ENCODE measurements at places on chromosomes 16 and 17.

GRCh38 chr16:58057784-58058183 is 32.2 kb downstream of the MMP15 start:
- no peak for DNase-seq

DNA sequence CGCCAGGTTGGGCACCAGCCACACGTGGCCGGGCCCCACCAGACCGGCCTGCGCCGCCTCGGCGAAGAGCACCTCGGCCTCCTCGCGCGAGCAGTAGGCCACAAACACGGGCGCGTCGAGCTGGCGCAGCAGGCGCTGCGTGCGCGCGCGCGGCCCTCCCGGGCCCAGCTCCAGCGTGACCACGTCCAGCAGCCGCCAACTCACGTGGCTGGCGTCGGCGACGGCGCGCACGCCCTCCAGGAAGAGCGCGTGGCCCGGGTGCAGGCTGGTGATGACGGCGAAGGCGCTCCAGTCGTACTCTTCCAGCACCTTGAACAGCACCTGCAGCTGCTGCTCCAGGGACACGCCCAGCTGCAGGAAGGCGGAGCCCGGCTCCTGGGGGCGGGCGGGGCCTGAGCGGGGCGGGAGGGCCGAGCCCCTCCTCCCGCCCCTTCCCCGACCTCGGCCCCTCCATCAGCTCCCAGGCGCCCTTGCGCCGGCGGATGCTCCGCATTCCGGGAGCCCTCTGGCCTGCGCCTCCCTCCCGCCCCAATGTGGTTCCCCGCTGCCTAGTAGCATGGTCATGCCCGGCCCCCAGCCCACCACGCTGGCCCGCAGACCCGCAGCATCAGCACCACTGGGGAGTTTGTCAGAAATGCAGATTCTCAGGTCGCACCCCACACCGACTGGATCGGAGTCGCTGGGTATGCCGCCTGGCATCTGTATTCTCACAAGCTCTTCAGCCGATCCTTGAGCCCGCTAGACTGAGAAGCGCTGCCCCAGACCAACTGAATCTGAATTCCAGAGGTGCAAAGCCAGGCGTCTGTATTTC is 7.2 kb downstream of the GRIN2C start:
- DNase-seq, result peak; percentile 33

GRCh38 chr16:23922406-23922805 is 86.6 kb downstream of the PRKCB start:
- DNase-seq, result no peak

DNA sequence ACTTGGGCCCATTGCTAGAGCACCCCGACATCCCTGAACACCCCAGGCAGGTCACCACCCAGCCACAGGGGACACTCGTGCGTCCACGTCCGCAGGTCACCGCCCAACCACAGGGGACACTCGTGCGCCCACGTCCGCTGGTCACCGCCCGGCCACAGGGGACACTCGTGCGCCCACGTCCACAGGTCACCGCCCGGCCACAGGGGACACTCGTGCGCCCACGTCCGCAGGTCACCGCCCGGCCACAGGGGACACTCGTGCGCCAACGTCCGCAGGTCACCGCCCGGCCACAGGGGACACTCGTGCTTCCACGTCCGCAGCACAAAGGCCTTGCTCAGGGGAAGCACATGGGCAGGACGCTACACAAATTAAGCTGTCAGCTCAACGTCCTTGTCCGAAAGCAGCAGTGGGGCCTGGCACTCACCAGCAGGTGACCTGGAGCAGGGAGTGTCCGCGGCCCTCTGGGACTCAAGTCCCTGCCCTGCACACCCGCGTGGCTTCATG is 17.7 kb downstream of the GALNS start:
- no peak for DNase-seq

DNA sequence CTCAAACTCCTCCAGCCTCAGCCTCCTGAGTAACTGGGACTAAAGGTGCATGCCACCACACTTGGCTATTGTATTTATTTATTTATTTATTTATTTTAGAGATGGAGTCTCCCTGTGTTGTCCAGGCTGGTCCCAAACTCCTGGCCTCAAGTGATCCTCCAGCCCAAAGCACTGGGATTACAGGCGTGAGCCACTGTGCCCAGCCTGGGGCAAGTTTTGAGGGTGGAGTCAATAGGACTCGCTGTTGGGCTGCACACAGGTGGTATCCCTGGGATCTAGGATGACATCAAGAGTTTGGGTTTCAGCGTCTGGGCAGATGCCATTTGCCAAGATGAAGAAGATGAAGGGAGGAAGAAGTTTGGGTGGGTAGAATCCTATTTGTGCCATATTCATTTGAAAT is 213.9 kb downstream of the GSG1L start:
- DNase-seq, result no peak

DNA sequence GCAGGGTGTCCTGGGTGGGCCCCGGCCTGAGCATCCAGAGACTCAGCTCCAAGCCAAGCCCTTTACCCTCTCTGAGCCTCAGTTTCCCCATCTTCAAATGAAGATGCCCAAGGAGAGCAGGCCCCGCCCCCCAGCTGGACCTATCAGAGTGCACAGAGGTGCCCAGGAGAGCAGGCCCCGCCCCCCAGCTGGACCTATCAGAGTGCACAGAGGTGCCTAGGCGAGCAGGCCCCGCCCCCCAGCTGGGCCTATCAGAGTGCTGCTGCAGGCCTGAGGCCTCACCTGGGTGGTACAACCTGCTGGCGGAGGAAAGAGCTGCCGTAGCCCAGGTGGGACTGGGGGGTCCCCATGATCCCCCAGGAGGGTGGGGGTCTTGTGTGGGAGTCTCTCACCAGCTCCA is 3.4 kb upstream of the SSTR5 start:
- DNase-seq, result no peak

DNA sequence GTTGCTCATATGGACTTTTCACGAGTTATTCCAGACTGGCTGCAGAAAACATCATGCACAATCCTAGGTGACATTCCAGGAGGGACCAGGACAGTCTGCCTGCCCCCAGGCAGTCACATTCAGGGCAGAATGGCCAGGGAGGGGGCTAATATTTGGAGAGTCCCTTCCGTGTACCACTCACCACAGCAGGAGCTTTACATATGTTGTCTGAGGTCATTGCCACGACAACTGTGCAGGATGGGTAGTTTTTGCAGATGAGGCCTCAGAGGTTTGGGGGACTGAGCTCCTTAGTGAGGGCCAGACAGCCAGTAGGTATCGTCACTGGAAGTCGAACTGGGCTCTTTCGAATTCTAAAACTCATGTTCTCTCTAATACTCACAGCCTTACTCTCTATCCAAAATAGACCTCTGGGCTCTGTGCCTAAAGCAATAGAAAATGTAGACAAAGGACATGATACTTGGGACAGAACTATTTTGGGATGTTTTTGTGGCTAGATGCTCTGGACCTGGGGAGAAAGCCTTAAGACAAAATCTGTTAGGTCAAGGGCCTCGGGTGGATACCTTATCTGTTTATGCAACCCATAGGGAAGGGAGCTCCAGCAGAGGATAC is 338.5 kb downstream of the MAF start:
- no peak for DNase-seq

- no peak for DNase-seq
Measured at GRCh38 chr16:86580063-86580790, 1.9 kb downstream of the FOXL1 start.

DNA sequence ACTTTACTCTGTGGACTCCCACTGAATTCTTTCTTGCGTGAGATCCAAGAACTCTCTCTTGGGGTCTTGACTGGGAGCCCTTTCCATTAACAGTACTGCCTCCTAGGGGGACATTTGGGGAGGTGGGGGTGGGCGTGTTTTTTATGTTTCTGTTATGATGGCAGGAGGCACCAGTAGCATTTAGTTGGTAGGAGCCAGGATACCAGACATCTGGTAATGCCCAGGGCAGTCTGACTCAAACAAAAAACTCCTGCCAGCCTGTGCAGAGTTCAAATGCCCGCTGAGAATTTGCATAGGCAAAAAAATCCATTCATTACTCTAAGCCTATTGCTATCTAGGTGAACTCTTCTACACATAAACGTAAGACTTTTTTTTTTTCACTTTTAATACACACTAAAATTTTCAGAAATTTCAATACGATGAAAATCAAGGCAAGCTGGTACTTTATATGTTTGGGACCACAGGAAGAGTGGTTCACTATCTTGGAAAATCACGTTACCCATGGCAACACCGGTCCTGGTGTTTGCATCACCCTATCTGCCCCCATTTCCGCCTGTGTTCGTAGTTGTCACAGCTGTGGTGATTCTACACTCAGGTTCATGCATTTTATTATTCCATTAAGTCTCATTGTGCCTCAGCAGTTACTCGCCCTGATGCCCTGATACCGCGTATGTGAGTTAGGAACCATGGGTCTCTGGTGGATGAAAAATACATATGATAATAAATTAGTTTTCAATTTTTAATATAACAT is 121.1 kb upstream of the XYLT1 start:
- no peak for DNase-seq

DNA sequence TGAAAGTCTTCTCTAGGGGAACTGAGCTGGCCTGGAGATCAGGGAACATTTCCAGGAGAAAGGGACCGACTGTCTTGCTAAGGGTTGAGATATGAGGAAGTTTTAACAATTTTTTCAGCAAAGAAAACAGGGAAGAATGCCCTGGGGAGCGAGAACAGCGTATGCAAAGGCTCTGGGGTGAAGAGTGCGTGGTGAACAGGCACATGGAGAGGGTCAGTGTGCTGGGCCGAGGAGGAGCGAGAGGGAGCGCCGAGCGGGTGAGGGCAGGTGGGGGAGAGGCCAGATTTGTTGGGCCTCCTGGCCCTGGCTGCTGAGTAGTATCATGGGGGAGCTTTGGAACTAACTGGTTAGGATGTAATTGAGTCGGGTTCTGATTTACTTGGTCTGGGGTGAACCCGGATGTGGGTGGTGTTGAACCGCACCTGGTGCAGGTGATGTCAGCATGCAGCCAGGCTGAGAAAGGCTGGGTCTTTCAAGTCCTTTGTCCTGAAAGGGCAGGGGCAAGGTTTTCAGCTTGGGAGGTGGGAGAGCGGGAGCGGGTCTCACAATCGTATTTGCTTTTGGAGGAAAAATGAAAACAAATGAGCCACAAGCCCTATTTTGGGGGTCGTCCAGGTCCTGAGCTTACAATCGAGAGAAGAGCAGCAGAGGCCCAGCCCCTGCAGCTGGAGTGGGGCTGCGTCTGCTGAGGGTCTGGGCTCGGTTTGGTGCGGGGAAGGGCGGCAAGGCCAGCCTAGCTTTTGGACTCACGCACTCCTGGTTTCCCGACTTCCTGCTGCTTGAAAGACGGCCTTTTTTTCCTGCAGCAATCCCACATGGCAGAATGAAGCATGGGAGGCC is 11.1 kb upstream of the WFDC1 start:
- DNase-seq, result no peak

DNA sequence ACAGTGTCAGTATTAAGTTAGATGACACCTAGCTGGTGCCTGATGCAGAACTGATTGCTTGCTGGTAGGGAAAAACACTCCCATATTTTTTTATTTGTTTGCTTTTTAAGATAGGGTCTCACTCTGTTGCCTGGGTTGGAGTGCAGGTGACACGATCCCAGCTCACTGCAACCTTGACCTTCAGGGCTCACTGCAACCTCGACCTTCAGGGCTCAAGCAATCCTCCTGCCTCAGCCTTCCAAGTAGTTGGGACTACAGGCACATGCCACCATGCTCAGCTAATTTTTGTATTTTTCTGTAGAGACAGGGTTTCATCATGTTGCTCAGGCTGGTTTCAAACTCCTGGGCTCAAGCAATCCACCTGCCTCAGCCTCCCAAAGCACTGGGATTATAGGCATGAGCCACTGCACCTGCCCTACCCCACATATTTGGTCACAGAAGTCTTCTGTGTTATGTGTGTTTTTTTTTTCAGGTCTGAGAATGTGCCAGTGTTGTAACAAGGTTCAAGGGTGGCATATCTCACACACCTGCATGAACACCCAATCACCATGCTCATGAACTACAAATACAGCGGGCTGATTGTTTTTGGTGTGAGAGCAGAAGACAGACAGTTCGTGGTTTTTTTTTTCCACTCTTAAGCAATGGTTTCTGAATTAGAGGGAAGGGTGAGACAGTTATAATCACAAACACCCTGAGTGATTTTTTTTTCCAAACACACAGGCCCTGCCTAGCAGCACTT is 22.8 kb downstream of the SPAG9 start:
- DNase-seq, result no peak

- DNase-seq, result no peak
Measured at GRCh38 chr16:52773026-52773425, 226.1 kb upstream of the TOX3 start.

DNA sequence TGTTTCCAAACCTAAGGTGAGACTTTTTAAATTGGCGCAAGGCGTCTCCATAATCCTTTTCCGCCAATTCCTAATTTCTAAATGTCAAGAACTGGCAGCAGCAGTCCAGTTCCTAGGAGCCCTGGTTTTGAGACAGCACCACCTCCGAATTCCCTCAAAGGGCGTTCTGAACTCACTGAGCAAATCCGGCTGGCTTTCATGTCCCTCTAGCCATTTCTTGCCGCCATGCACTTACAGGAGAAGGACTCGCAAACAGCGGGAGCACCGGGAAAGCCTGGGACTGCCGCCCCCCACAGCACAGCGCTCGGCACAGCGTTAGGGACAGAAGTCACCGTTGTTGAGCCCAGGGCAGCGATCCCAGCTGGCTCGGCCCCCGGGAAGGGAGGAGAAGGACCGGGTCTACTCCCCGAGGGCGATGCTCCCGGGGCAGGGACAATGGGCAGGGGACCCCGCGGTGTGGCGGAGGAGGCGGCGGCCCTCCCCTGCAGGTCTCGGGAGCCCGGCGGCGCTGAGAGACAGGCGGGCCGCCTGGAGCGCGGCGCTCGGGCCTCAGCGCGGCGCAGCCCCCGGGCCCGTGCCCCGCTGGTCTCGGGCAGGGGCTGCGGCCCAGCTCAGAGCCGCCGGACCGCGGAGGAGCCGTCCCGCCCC is 545 bp downstream of the ARHGAP17 start:
- DNase-seq, result peak; percentile 16

DNA sequence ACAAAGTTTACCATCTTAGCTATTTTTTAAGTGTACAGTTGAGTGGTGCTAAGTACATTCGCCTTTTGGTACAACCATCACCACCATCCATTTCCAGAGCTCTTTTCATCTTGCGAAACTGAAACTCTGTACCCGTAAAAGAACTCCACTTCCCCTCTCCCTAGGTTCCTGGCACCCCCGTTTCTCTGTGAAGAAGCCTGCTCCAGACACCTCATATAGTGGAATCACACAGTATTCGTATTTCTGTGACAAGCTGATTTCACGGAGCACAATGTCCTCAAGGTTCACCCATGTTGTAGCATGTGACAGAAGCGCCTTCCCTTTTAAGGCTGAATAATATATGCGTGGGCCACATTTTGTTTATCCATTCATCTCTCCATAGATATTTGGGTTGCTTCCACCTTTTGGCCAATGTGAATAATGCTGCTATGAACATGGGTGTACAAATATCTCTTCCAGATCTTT is 54.2 kb upstream of the MAP3K14 start:
- no peak for DNase-seq

DNA sequence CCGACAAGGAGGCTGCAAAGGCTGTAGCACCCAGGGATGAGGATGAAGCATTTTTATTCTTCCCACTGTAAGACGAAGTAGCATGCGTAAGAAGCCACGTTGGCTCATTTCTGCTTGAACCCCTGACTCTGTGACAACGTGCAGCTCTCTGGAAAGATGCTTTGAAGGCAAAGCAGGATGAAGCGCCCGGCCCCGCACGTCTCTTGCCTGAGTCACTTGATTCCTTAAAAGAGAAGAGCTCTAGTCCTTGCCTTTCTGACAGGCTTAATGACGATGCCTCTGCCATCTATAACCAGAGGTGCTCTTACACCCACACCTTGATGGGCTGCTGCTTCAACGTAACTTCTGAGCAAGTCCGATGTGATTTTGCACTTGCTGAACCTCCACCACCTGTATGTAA is 76.7 kb upstream of the MED9 start:
- DNase-seq, result no peak

Data from T-helper 1 cell (primary cell).